ENCODE measurements at places on chromosomes 3 and 15. TPM values are rescaled to one million over a fixed set of nuclear protein-coding genes. Genes with fewer than 3 reads are reported as not detected.

DNA sequence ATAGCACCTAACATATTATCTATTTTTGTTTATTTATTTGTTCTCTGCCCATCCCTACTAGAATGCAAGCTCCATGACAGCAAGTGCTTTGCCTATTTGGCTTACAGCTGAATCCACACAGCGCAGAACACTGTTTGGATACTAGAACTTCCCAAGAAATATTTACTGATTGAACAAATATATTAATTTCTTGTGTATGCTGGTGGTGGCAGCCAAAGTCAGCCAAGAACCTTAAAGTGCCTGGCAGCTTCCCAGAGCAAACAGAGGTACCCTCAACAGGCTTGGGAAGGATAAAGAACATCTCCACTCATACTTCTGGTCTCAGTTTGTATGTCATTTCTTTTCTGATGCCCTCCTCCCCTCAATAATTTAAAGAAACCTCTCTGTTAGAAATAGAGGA, 111.8 kb upstream of the SLC25A36 start:
- H3K4me1 ChIP-seq = no peaks in the 10 kb centered on the region
- no peak for DNase-seq
- no peak overlapping the region for H3K27ac ChIP-seq
- H3K4me3 ChIP-seq = no peak overlapping the region

DNA sequence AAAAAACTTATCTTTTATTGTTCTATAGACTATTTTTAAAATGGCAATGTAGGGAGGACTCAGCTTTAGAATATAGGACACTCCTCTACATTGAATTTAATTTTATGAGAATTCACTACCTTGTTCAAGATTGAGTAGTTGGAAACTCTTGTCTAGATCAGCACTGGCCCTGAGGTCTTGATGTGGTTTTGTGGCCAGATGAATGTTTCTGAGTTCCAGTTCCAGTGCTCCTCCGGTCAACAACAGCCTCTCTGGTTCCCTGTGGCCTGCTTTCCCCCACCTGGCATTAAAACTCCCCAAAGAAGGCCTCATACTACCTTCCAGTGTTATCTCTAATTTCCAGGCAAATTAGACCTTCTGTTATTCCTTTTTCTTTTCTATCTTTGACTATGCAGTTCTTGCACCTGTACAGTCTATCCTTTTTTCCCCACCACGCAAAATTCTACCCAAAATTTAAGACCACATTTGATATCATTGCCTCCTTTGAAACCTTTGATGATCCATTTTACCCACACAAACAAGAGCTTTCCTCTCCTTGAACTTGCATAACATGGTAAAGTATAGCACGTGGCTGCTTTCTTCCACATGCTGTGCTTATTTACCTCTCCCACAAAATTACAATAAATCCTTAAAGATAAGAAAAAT, 9.6 kb upstream of the ANP32A start:
- no peak overlapping the region for H3K27ac ChIP-seq
- peaks cover 13% of the 10 kb centered on the region for H3K4me1 ChIP-seq
- H3K27me3 ChIP-seq = no peaks in the 10 kb centered on the region
- no peak for DNase-seq
- H3K36me3 ChIP-seq = no peaks in the 10 kb centered on the region
- H3K4me3 ChIP-seq = no peak overlapping the region

GRCh38 chr3:141498598-141499223, 11.9 kb downstream of the RASA2 start:
- peaks cover 28% of the 10 kb centered on the region for H3K4me1 ChIP-seq
- H3K27me3 ChIP-seq = no peaks in the 10 kb centered on the region
- DNase-seq = peak; percentile 95
- peaks cover 20% of the 10 kb centered on the region for H3K36me3 ChIP-seq
- peak overlapping the region; percentile 77 for H3K27ac ChIP-seq
- H3K4me3 ChIP-seq = peak overlapping the region; percentile 45

GRCh38 chr3:55481744-55482495, 5.2 kb downstream of the WNT5A start:
- no peaks in the 10 kb centered on the region for H3K36me3 ChIP-seq
- H3K4me1 ChIP-seq = no peaks in the 10 kb centered on the region
- no peak overlapping the region for H3K27ac ChIP-seq

Gene SGO1
- not detected for total RNA-seq

Gene AADAC
- total RNA-seq = not detected
